Glutamatergic neuron (in vitro differentiated cells): ENCODE measurements at places on chromosomes 2 and 18. TPM values are rescaled to one million over a fixed set of nuclear protein-coding genes. Genes with fewer than 3 reads are reported as not detected.

GRCh38 chr2:23330214-23330613, 54.8 kb upstream of the KLHL29 start:
- DNase-seq: no peak

The C2orf78 gene
- not detected for total RNA-seq

The UGT1A3 gene
- total RNA-seq: not detected

- no peak for DNase-seq
Measured at GRCh38 chr2:102895376-102895775, 133.5 kb downstream of the TMEM182 start.

The DAW1 gene
- not detected for total RNA-seq

DNA sequence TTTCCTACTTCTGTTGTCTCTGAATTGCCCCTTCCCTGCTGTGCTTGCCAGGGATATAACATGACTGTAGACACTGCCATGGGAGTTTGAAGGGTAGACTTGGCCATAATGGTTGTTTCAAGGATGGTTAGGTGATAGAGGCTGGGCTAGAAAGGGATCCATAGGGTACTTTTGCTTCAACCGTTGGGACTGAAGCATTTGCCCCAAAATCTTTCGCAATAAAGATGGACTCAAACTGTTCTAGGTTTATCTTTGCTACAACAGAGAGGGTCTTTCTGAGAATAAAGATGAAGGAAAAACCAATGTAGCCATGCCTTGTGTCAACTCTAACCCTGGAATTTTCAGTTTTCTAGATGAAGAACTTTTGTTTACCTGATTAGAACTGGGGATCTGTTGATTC, 27.2 kb downstream of the MSGN1 start:
- DNase-seq: no peak

The TMEM17 gene
- 0.91 TPM for total RNA-seq

The NLRC4 gene
- total RNA-seq: not detected

The DHRS9 gene
- not detected for total RNA-seq

The SP9 gene
- total RNA-seq: not detected
